M059J (cell line): ENCODE measurements at places on chromosomes 11 and 22. TPM values are rescaled to one million over a fixed set of nuclear protein-coding genes. Genes with fewer than 3 reads are reported as not detected.
A peak's percentile ranks its signal among the peaks of the same experiment; 100 is the strongest.

DNA sequence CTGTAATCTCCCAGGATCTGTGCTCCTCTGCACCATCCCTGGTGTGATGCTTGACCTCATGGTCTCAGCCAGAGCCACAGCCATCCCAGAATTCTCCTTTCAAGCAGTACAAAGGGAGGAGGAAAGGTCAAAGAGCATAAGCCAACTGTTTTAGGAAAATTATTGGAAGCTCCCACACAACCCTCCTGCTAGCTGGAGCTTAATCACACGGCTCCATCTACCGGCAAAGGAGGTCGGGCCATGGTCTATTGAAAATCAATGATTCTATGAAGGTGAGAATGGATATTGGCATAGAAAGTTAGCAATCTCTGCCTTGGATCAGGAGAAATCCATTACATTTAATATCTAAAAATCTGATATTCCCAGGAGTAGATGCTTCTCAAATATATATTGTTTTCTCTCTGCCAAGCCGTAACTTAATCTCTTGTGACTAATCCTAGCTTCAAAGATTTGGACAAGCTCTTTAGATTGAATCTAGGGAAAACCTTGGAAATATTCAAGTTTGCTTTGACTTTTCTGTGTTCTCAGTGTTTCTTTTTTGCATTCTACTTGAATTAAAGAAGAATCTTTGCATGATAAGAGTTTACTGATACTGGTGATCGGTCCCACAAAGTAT, 259.6 kb downstream of the NTM start:
- no peak for DNase-seq

- no peak for DNase-seq
Measured at GRCh38 chr11:122112470-122113365, 3.3 kb downstream of the BLID start.

Gene CCDC157
- total RNA-seq, result 0.76 and 3.7 TPM in 2 replicates

GRCh38 chr22:39893526-39893925, at the start of gene ENTHD1:
ENTHD1 (minus strand) TSS chr22:39893760; CDS start chr22:39887748, 6,012 bp downstream.
- DNase-seq, result no peak

- no peak for DNase-seq
Measured at GRCh38 chr11:22774716-22775115, 54.9 kb downstream of the SVIP start.

GRCh38 chr22:19035474-19036228, 86.6 kb downstream of the DGCR2 start:
- DNase-seq, result peak; percentile 24

GRCh38 chr11:10605941-10606381, 37.5 kb upstream of the LYVE1 start:
- DNase-seq, result no peak

Gene FGF4
- total RNA-seq, result not detected in 2 replicates

Gene ZBED4
- total RNA-seq, result 3.8 and 7.1 TPM in 2 replicates

- DNase-seq, result no peak
Measured at GRCh38 chr22:49704345-49705215, 123.1 kb downstream of the BRD1 start.

Gene ARHGAP42
- total RNA-seq, result 5.9 and 7.0 TPM in 2 replicates

Gene FGF19
- not detected in 2 replicates for total RNA-seq

Gene MIOX
- total RNA-seq, result not detected in 2 replicates

DNA sequence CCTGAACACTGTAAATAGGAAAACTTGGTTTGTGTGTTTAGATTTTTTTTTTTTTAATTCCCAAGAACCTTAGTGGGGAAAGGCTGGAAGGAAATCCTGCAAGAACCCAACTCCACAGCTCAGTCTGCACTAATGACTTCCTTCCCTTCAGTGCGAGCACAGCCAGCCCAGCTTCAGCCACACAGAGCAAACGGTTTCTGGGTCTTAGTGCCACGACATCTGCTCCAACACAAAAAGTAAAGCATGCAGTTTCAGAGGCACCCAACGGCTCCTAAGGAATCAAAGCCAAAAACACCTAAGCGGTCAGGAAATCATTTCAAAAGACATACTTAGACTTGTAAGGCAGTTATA, 236.1 kb downstream of the TTC28 start:
- peak; percentile 71 for DNase-seq

Gene P2RY6
- total RNA-seq, result 3.3 and 5.6 TPM in 2 replicates

Gene OR5A1
- not detected in 2 replicates for total RNA-seq

- DNase-seq, result no peak
Measured at GRCh38 chr11:121119440-121119839, 18.4 kb downstream of the TECTA start.

Gene MPZL2
- 13.6 and 19.6 TPM in 2 replicates for total RNA-seq

- DNase-seq, result peak; percentile 49
Measured at GRCh38 chr11:45655347-45655756, 10.1 kb downstream of the CHST1 start.

GRCh38 chr11:86052693-86053641, 15.9 kb downstream of the PICALM start:
- DNase-seq, result no peak

DNA sequence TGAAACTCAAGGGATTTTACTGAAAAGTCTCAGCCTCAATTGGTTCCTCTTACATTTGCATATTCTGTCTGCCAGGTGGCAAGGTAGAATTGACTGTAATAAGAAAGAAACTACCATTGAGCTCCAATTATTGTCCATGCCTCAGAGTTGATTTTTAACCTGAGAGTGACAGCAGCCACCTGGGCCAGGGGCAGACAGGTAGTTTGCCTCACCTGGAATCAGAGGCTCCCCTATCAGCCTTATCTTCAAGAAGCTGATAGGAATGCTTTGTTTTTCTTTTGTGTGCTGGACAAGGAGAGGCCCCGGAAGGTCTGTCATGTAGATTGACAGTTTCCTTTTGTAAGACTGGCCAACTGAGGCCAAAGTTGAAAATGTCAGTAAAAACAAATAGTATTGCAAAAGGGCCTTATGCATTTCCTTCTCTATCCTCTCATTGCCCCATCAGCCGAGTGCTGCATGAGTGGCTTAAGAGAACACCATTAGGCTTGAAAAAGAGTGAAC, 34.1 kb downstream of the CD44 start:
- peak; percentile 61 for DNase-seq

Gene NKAPD1
- 26.1 and 29.8 TPM in 2 replicates for total RNA-seq

DNA sequence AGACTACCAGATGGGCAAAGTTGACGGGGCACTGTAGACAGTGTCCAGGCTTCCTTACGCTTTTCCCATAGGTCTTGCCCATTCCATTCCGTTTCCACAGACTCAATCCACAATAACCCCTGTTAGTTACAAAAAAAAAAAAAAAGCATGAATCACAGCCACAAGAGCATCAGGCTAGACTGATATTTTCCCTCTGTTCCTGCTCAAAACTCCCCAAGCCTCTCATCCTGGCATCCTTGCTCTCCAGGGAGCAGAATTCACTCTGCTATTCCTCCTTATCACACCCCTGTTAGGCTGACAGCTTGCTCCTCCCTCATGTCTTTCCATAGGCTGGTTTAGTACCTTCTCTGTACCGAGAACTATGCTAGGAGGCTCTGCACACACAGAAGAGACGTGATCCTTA, 42.2 kb downstream of the TMEM123 start:
- DNase-seq, result no peak

DNA sequence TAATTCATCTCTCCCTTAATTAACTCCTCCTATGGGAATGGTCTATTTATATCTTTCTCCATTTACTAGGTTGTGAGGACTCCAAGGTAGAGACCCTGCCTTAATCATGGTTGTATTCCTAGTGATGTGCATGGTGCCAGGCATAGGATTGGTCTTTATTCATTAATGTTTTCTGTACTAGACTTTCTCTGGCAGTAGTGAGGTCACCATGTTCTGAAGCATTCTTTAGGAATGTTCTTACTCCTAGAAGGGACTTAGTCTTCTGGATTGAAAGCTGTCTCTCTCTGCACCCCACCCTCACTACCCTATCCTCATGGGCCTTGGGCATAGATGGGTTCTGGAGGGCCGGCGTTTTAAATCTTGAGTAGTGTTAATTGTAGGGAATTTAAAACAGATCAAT, 10.6 kb upstream of the INSC start:
- no peak for DNase-seq

DNA sequence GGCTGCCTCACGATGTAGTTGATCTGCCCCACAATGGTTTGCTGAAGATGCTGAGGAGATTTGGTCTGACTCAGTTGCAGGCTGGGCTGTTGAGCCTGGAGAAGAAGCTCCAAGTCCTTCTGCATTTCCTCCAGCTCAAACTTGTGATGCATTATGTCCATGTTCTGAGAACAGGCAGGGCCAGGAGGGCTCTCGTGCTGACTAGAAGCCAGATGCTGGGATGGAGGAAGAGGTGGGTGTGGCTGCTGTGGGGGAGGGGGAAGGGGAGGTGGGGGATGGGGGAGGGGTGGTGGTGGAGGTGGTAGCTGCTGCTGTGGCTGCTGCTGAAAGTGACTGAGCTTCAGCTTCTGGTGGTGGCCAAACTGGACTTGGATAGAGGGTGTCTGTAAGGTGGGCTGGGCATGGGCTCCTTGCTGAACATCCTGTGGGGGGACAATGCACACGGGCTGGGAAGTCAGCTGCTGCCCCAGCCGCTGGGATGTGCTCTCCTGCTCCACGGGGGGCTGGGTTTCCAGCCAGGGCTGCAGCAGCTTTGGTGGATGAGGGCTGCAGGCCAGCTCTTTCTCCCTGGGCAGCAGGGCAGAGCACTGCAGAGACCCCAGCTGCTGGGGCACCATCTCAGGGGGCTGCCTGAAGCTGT, 42.1 kb downstream of the TRIM66 start:
- no peak for DNase-seq

Gene DNAL4
- 6.9 and 13.2 TPM in 2 replicates for total RNA-seq

DNA sequence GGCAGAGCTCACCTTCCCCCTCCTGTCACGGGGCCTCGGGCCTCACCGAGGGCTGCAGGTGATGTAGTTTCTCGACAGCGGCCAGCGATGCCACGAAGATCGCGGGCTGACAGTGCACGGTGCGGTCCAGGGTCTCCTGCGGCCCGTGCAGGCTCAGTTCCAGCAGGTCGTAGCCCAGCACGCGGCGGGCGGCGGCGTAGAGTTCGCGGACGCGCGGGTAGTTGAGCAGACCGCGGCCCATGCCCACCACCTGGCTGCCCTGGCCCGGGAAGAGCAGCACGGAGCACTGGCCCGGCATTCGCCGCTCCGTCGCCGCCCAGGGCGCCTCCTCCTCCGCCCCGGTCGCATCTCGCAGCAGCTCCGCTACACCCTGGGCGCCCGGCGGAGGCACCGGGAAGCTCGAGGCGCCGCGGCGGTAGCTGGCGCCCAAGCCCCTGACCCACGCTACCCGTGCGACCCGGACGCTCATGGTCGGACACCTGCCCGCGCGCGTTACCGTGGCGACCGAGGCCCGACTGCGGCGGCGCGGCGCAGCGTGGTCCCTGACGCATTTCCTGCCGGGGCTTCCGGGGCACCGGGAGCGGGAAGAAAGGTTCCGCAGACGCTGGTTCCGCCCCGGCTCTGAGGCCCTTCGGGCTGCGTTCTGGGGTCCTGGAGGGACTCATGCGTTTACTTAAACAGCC, at the start of gene MCAT:
Gene MCAT, minus strand, starts transcription at position 519 of the 683 bp plus-strand sequence. Its CDS starts 50 bp downstream, at position 469.
- peak; percentile 54 for DNase-seq

GRCh38 chr11:104120493-104121137, 43.3 kb downstream of the PDGFD start:
- DNase-seq, result peak; percentile 34

DNA sequence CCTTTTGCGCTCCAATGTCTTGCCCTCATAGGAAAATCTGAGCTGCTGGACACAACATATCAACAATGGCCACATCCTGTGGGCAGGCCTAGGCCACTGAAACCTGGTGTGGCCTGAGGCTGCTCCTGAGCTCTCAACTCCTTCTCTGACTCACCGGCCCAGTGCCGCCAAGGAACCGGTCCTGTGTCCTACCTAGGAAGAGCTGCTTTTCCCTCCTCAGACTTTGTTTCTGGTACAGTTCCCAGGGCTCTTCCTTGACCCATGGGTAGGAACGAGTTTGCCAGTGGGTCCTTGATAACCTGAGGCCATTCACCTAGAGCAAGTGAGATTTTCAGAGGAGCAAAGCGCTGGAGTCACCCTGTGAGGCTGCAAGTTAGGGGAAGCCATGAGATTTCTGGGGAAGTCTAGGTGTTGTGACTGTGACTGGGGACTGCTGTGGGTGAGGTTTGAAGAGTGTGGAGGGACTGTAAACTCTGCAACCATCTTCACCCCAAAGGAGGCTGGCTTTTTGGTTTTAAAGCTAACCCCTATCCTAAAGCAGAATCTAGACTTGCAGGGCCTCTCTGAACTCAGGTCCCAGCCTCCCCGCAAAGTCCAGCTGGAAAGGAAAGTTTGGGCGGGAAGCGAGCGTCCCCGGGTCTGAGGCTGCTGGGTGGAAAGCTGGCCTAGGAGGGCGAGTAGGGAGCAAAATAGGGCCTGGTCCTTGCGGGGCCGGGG, 12.0 kb upstream of the PAX6 start:
- peak; percentile 19 for DNase-seq

GRCh38 chr11:47906066-47906465, 57.9 kb upstream of the NUP160 start:
- no peak for DNase-seq

GRCh38 chr22:46748908-46749675, 11.0 kb upstream of the CERK start:
- peak; percentile 32 for DNase-seq

Gene PARVA
- total RNA-seq, result 38.5 and 46.4 TPM in 2 replicates

DNA sequence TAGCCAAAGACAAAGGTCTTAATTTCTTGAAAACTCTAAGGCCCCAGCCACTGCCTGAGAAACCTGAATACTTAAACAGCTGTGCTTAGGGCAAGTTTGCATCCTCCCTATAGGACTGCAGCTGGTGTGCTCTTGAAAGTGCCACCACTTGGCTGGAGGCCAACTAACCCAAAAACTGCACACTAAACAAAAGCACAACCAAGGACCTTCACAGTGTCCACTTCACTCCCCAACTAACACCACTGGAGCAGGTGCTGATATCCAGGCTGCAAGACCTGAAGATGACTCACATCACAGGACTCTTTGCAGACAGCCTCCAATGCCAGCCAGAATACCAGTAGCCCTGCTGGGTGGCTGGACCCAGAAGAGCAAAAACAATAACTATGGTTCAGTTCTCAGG, 357.7 kb upstream of the ARHGAP42 start:
- peak; percentile 57 for DNase-seq

- peak; percentile 15 for DNase-seq
Measured at GRCh38 chr11:92739041-92739440, 230.4 kb upstream of the MTNR1B start.

DNA sequence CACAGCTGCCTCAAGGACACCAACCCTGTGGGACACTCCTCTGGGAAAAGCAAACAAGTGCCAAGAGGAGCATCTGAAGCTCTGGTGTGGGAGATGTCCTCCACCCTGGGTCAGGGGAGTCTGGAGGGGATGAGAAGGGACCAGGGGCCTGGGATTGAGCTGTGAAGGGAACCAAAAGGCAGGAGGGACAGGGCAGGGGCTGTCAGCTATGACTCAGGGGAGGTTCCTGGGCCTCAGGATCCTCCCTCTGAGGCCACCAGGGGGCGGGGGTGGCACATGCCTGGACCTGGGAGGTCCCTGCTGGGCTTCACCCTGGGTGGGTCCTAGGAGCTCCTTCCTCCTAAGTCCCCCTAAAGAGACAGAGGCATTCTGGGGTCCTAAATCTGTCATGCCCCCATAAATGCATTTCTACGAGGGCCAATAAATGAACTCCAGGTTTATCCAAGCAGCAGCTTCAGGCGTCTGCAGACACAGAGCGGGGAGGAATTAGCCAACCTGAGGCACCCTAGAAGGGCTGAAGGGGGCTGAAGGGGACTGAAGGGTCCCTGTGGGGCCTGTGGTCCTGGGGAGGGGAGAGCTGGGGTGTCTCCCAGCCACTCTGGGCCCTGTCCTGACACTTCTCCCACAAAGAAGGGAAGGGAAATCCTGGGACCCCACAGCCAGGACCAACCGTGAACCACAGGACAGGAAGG, 31.9 kb upstream of the IGLL5 start:
- peak; percentile 1 for DNase-seq

GRCh38 chr11:128886406-128887124, 4.6 kb upstream of the KCNJ5 start:
- DNase-seq, result peak; percentile 29

Gene SCO2
- 1.6 TPM in 1 of 2 replicates, not detected in the other for total RNA-seq

- peak; percentile 27 for DNase-seq
Measured at GRCh38 chr11:17496406-17496805, 19.8 kb upstream of the ABCC8 start.
